ENCODE measurements at places on chromosomes 12 and 14.

GRCh38 chr12:124460771-124461170 is 106.6 kb downstream of the NCOR2 start:
- no peak for DNase-seq

- DNase-seq, result no peak
Measured at GRCh38 chr12:105431537-105432100, 101.1 kb downstream of the C12orf75 start.

DNA sequence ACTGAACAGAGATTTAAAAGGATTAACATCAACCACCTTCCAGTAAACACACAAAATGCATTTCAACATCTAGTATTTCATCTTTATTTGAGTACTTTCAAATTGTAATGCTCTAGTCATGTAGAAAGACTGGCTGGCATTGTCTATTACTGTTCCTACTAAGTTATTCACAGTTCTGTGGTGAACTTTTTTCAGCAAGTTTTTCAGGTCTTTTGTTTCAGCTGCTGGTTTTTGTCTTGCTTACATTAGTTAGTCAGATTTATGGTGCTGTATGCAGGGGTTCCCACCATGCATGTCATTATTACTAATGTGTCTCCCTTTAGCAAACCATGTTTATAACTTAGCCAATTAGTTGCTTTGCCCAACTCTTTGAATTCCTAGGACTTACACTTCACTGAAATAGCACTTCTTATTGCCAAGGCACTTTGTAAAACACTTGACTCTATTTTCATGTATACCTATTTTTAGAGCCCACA is 253.4 kb upstream of the KITLG start:
- no peak for DNase-seq

- no peak for DNase-seq
Measured at GRCh38 chr14:74394549-74394948, 31.5 kb downstream of the SYNDIG1L start.

DNA sequence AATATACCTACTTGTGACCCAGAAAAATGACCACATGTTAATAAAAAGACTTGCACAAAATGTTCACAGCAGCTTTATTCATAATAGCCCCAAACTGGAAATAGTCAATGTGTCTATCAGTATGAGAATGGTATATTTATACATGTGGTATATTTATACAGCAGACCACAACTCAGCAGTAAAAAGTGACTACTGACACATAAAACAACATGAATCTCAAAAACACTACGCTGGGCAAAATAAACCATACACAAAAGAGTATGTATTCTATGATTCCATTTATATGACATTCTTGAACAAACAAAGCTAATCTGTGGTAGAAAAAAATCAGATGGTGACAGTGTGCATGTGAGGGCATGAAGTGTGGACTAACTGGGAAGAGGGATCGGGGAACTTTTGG is 35.1 kb downstream of the ARF6 start:
- DNase-seq, result no peak

- DNase-seq, result no peak
Measured at GRCh38 chr14:100664841-100665510, 61.7 kb upstream of the DLK1 start.

DNA sequence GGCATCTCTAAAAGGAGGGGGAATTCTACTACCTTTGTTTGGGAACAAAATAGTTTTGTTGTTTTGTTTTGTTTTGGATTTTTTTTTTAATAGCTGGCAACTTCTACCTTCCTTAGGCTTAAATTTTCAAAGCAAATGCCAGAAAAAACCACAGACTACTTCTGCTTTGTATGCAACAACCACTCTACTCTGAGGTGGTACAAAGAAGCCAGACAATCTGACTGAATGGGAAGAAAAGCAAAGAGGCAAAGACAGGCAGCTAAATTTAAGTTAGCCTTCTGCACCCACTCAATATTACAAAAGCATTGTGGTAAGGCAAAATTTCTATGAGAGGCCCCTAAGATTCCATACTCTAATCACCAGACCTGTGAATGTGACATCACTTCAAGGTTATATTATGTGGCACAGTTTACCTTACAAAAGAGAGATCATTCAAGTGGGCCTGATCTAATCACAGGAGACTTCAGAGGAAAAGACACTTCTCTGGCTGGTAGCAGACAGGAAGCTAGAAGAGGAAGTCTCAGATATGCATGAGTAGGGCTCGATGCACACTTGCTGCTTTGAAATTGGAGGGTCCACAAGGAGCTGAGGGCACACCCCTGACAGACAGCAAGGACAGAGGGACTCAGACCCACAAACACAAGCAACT is 566.6 kb downstream of the RPS29 start:
- no peak for DNase-seq

GRCh38 chr14:36626151-36626550 is 35.5 kb upstream of the PAX9 start:
- DNase-seq, result no peak

GRCh38 chr12:105330931-105331804 is 677 bp downstream of the C12orf75 start:
- no peak for DNase-seq

GRCh38 chr14:100772607-100773165 is 46.0 kb downstream of the DLK1 start:
- no peak for DNase-seq

DNA sequence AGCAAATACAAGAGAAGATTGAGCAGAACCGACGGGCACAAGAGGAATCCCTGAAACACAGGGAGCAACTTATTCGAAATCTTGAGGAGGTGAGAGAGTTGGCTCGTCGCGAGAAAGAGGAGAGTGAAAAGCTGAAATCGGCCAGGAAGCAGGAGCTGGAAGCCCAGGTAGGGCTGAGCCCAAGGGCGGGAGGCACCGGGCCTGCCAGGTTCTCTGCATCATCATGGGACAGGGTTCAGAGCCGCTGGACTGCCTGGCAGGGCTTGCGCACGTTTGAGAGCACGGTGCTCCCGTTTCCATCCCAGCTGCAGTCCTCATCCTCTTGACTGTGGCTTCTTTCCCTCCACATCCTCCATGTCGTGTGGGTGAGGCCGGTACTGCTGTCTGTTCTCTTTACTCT is 14.4 kb downstream of the TCHP start:
- no peak for DNase-seq

DNA sequence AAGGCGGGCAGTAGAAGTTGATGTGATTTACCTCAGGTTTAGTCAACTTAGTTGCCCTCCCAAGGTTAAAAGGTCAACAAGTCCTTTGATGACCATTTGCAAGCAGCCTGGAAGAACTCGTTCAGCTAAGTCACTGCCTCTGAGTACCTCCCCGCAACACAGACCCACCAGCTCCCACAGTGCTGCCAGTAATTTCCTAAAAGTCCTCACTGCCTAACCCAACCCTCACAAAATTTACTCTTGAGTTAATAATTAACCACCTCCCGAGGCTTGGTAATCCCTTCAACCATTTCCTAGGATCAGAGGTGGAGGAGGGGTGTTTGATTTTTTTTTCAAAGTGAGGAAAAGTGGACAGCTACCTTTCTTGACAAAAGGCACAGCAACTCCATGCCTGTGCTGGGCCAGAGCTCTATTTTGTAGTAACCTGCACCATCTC is 55.8 kb downstream of the MAP3K9 start:
- DNase-seq, result no peak

DNA sequence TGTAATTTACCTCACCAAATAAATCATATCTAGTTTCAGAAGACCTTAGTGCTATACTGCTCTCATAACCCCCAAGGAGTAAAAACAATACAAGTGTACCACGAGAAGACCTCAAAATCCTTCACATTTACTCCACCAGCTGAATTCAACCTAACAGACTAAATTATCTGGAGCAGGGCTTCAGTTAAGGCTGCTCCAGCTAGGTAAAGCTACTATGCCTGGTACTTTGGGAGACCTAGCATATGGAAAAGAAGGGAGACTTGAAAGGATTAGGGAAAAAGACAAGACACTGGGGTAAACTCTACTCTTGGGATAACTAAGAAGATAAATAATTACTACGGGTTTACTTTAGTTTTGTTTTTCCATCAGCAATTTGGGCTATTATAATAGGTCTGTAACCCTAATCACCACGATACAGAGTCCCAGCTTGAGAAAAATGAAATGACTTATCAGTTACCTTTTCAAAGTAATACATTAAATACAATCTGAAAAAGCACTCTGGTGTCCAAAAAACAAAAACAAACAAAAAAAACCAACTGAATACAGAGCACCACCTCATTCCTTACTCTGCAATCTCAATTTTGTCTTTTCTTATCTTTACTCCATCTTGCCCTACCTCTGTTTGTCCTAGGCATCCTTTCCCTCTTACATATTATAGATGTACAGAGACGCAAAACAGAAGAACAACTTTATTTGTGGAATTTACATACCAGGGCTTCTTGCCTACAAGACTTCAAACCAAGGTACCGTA is 2.1 kb downstream of the EML5 start:
- no peak for DNase-seq

- no peak for DNase-seq
Measured at GRCh38 chr14:44180975-44181374, 326.1 kb downstream of the FSCB start.

- no peak for DNase-seq
Measured at GRCh38 chr14:52609445-52610044, 56.9 kb downstream of the GPR137C start.

DNA sequence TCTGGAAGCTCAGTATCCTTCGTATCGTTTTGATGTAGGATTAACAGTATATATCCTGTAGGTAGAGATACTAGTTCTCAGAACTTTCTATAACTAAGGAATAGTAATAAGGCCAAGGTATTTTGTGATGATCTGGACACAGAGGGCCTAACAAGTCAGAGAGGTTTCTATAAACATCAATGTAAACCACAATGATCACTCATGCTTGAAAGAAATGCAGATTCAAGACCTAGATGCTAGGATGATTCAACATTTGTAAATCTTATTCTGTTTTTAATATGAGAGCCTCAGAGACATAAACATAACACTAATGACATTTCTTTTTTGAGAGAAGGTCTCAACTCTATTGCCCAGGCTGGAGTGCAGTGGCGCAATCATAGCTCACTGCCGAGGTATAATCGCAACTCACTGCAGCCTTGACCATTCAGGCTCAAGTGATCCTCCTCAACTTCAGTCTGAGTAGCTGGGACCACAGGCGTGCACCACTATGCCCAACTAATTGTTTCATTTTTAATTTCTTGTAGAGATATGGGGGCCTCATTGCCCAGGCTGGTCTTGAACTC is 16.2 kb downstream of the SUPT16H start:
- no peak for DNase-seq

DNA sequence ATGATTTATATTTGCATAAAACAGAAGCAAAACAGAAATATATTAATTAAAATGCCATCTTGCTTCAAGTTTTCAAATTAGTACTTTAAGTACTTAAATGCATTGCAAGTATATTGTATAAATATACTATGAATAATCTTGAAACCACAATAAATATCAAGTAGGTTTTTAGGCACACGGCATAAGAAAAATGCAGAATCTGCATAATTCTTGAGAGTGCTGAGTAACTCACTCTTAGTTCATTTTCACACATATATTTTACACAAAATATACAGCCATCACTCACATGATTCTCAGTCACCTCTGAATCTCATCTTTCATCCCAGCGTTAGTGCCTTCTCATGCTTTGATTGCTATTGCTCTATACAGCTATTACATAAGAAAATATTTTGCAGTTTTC is 51.9 kb downstream of the SLC6A15 start:
- no peak for DNase-seq

- DNase-seq, result no peak
Measured at GRCh38 chr12:56590237-56590830, 39.8 kb downstream of the BAZ2A start.

GRCh38 chr14:74238974-74239847 is at the start of gene VSX2:
TSS of gene VSX2 (plus strand) at chr14:74239449. CDS start at chr14:74239562, 113 bp downstream.
- no peak for DNase-seq

GRCh38 chr14:22271838-22272799 is 316.9 kb downstream of the DAD1 start:
- DNase-seq, result no peak

DNA sequence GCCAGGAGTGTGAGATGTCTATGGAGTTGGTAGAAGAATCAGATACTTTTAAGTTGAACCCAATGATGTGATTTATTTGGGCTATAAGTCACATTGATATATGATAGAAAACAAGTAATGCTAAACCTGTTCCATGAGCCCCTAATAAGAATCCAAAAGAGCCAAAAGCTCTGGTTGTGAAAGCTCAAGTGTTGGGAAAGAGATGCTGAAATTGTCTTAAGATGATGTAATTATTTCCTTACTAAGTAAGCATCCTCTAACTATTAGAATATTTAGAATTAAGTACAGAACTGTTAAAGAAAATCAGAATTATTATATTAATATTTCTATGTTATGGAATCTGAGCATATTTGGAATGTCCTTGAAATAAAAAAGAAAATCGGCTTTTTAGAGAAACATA is 17.6 kb upstream of the SLC2A13 start:
- DNase-seq, result no peak

DNA sequence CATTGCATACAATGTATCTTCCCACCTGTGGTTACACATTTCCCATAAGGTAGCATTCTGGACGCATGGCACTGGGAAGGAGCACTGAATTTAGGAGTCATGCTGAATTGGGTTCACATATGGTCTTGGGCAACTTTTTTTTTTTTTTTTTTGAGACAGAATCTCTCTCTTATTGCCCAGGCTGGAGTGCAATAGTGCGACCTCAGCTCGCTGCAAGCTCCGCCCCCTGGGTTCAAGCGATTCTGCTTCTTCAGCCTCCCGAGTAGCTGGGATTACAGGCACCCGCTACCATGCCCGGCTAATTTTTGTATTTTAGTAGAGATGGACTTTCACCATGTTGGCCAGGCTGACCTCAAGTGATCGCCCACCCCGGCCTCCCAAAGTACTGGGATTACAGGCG is 13.3 kb downstream of the DIP2B start:
- no peak for DNase-seq

DNA sequence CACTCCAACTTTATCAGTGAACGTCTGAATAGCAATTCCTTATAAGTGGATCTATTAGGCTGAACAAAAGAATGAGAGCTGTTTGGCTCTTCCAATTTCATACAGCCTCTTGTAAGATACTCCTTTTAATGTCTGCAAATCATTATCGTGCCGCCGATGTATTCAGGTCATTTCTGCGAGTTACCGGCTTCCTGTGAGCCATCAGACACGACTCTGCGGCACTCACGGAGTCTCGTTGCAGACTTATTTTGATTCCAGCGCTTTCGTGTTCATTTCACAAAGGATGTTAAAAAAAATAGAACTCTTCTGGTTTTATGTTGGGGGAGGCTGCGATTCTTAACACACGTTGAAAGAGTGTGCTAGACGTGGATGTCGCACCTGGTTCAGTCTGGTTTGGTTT is 106.6 kb downstream of the GLT1D1 start:
- DNase-seq, result no peak

- DNase-seq, result no peak
Measured at GRCh38 chr12:82952946-82953345, 266.2 kb downstream of the TMTC2 start.

GRCh38 chr12:111178181-111179081 is 190.5 kb downstream of the PHETA1 start:
- no peak for DNase-seq
